ENCODE measurements at places on chromosomes 3 and 15. TPM values are rescaled to one million over a fixed set of nuclear protein-coding genes. Genes with fewer than 3 reads are reported as not detected.

Gene CASR
- not detected for polyA plus RNA-seq

Gene ATR
- polyA plus RNA-seq, result 63.5 TPM

Gene NR2E3
- 1.5 TPM for polyA plus RNA-seq

Gene INTS14
- 5.4 TPM for polyA plus RNA-seq

Gene TKT
- polyA plus RNA-seq, result 26.7 TPM

Gene ACAN
- not detected for polyA plus RNA-seq

Gene CLDN16
- not detected for polyA plus RNA-seq

Gene MAGI1
- polyA plus RNA-seq, result 10.8 TPM

Gene CFAP100
- not detected for polyA plus RNA-seq

Gene GCNT3
- polyA plus RNA-seq, result not detected

Gene MTMR10
- 4.3 TPM for polyA plus RNA-seq

Gene PAQR5
- 0.42 TPM for polyA plus RNA-seq

Gene RAB8B
- 25.0 TPM for polyA plus RNA-seq

Gene ZKSCAN7
- polyA plus RNA-seq, result 2.7 TPM

Gene CAMK2N2
- polyA plus RNA-seq, result 27.7 TPM

Gene TMEM266
- 0.51 TPM for polyA plus RNA-seq

Gene FEZF2
- not detected for polyA plus RNA-seq

Gene CCR2
- not detected for polyA plus RNA-seq

Gene HCN4
- 4.7 TPM for polyA plus RNA-seq

Gene ZBBX
- 10.8 TPM for polyA plus RNA-seq

Measured in Purkinje cell (primary cell).